ENCODE measurements at places on chromosomes 16 and 17.
A peak's percentile ranks its signal among the peaks of the same experiment; 100 is the strongest.

DNA sequence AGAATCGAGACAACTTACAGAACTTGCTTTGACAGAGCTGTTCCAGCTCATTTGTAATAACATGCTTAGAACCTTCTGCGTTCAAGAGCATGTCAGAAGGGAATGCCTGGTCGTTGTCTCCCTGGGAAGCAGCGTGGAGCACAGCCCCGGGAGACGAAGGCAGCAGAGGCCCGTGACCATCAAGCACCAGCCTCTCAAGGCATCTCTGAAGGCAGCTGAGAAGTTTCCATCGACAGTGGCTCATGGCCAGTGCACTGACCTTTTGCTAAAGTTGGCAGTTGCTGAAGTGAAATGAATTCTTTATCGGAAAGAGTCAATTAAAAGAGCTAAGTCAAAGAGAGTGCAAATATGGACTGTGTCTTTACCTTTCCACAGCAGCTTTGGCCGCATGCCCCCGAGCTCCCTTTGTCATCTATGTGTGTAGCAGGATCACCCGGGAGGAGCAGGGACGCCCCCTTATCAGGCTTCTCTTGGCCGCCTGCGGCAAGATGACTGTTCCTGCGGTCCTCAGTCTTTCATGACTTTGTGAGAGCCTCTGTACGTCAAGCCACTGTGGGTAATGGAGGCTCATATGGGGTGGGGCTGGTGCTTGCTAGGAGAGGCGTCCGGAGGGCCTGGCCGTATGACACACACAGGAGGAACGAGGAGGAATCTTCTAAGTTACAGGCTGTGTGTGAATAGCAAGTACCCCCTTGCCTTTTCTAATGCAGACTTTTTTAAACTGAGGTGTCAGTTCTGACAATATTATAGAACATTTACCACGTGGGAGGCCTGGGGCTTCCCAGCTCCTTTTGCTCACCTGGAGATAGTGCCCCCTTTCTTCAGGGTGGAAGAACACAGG is 54.2 kb downstream of the LDHD start:
- no peak for DNase-seq

DNA sequence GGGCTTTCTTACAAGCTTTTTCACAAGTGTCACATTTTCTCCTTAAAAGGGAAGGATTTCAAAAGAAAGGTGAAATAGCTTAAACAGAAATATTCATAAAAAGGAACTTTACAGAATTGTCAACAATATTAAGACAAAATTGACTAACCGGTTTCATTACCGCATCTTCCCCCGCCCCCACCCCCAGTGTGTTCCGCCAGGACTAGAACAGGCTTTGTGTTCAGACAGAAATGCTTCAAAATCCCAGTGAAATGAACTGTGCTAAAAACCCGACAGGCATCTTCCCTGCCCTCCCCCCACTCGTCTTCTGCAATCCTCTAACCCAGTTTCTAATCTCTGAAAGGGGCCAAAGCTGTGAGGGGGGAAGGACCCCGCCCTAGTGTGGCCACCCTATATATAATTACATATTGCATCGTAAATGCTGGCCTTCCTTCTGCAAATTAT is 990 bp upstream of the ROGDI start:
- DNase-seq, result no peak

DNA sequence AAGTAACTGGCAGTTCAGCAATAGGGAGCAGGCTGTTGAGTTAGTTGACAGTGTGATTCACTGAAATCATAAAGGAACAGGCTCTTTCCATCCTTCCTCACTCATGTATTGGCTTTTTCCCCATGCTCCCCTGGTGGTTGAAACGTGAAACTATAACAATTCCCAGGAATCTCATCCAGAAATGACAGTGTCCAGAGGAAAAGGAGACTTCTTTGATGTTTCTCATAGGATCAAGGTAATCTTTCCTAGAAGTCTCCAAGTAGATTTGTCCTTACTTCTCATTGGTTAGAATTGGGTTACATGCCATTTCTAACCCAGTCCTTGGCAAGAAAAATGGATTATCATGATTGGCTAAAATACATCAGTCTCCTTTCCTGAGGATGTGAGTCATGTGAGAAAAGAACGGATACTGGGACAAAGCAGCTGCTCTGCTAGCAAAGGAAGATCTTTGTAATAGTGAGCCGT is 14.4 kb downstream of the TTC19 start:
- DNase-seq, result no peak

DNA sequence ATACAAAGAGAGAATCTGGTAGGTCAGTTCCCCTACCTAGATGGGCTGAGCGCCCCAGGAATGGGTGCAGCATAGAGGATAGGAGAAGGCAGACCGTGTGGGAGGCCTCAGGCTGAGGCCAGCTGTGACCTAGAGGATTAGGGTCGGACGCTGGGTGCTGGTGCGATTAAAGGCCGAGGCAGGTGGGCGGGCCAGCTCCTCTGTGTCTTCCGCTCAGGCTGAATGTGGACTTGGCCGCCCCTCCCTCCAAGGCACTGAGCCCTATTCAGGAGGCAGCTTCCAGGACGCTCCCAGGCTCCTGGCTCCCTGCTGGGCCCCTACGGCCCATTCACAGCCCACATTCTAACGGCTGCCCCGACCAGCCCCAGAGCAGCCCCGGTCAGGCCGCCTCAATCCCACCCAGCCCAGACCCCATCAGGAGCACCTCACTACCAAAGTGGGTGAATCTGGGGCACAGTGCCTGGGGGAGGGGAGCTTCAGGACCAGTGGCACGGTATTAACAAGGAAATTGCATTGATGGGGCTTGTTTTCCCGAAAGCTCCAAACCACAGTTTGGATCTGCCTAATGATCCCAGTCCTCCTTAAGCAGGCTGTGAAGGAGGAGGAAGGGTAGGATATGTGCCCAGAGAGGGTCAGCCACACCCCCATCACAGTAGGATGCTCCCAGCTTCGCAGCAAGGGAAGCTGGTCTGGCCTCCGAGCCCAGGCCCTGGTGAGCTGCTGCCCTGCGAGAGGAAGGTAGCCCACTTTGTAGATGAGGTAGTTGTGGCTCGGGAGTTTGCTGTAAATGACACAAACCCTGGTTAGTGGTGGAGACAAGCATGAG is 14.5 kb downstream of the RHBDL3 start:
- DNase-seq, result no peak

DNA sequence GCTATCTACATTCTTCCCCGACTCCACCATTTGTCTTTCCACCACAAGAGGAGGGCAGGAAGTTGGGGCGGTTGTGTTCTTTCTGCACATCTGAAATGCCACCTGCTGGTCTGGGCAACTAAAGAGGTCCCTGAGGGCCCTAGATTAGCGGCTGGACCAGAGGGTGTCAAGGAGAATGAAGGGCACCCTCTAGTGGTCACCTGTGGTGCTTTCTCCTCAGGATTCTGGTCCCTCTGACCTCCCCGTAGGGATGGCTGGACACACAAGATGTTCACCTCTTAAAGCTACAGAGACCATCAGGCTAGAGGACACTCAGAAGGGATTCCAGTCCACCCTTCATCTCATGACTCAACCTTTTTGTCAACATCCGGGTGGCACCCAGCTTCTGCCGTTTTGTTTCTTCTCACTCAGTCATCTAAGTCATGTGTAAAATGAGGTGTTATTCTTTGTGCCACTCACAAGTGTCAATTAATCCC is 2.9 kb upstream of the SCIMP start:
- no peak for DNase-seq

DNA sequence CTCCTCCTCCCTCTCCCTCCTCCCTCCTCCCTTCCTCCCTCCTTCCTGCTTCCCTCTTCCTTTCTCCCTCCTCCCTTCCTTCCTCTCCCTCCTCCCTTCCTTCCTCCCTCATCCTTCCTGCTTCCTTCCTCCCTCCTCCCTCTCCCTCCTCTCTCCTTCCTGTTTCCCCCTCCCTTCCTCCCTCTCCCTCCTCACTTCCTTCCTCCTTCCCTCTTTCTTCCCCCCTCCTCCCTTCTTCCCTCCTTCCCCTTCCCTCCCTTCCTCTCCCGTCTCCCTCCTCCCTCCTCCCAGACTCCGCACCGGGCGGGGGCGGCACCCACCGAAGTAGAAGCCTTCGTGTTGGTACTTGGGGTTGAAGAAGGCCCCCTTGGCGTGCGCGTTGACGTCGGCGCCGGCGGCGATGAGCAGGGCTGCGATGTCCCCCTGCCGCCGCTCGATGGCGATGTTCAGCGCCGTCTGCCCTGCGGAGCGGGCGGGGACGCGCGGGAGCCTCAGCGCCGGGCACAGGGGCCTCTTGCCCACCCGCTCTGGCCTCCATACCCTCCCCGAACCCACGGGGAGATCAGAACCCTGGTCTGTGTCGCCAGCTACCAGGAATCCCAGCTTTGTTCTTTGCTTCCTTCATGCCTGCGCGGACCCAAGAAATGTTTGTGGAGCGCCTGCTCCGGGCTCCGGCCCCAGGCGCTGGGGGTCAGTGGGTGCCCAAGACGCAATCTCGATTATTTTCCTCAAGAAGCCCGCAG is 22.2 kb downstream of the TRPV3 start:
- peak; percentile 29 for DNase-seq

GRCh38 chr17:28372203-28372944 is 880 bp downstream of the SARM1 start:
- DNase-seq, result no peak

DNA sequence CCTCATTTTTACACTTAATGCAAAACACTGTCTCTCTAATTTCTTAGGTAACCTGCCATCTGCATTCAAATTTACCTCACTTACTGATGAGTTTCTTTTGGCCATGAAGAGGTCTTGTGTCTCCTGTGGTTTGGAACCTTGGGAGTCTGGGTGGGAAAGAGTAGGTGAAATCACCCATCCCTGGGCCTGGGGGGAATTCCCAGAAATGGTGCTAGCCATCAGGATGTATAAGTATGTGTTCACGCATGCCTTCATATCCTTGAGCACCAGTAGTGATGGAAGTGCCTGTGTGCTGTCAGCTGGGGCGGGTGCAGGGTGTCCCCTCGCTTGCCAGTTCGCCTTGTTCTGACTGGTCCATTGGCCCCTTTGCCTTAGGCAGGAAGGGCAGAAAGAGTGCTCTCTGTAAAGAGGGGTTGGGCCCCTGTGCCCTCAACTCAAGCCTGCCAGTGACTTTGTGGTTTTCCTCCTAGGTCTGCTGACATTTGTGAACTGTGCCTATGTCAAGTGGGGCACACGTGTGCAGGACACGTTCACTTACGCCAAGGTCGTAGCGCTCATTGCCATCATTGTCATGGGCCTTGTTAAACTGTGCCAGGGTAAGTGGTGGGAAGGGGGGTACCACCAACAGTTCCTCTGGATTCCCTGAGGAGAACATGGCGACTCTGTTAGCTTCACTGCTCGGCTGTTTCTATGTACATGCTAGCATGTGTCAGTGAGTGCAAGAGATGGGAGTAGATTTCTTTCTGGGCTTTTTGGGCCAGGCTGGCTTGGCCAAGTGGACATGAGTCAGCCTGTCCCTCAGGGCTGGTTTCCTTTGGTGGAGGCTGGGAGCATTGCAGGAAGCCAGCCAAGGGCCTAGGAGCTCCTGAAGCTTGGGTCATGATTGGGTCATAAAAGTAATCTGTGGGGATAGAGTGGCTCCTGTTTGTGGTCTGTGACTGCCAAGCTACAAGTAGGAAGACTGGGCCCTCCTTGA is 23.2 kb downstream of the SLC7A6OS start:
- DNase-seq, result peak; percentile 44

- no peak for DNase-seq
These were observed 1439.0 kb downstream of the CDH11 start for GRCh38 chr16:63682844-63683243.

DNA sequence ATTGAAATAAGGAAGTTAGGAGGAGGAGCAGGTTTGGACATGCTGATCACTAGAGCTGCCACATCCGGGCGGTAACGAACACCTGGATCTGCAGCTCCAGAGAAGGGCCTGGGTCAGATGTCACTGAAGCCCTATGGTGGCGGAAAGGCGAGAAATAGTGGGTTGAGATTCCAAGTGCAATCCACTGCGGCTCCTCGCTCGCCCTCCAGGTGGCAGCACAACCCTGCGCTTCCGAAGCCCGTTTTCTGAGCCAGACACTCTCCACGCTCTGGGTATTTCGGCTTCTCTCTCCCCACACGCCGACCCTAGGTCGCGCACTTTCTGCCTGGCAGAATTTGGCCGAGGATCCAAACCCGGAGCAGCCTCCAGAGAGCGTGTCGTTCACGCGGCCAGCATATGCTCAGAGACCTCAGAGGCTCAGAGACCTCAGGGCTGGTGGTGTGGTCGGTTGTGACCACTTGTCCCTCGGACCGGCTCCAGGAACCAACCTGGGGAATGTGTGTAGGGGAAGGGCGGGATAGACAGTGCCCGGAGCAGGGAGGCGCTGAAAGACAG is 922 bp upstream of the SLC2A4 start:
- DNase-seq, result peak; percentile 70

DNA sequence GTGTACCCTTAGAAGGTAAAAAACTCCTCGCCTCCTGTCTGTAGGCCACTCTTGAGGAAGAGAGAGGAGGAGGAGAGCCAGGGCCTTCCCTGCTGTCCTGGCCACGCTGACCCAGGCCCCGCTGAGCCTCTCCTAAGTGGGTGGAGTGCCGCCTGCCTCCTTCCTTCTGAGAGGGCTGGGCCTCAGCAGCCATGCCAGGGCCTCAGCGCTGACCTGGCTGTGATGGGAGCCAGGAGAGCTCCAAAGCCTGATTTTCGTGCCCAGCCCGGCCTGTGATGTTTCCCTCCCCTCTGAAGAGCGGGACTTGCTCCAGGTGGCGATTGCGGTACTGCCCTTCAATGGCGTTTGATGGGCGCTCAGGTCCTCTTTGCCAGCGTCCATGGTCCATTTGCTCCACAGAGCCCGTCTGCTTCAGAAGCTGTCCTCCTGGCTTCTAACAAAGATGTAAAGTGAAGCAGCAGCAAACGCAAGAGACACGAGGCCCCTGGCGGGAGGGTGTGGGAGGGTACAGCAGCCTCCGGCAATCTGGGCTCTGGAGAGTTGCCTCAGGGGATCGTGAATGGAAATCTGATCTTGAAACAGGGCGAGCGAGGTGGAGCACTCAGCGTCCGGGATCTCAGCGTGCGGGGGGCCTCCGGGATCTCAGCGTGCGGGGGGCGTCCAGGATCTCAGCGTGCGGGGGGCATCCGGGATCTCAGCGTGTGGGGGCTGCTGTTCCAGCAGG is 93.5 kb downstream of the NPIPB11 start:
- DNase-seq, result no peak

GRCh38 chr17:79557276-79558090 is 53.4 kb downstream of the RBFOX3 start:
- DNase-seq, result no peak

GRCh38 chr17:75877752-75878173 is 618 bp downstream of the TRIM47 start:
- DNase-seq, result peak; percentile 69

DNA sequence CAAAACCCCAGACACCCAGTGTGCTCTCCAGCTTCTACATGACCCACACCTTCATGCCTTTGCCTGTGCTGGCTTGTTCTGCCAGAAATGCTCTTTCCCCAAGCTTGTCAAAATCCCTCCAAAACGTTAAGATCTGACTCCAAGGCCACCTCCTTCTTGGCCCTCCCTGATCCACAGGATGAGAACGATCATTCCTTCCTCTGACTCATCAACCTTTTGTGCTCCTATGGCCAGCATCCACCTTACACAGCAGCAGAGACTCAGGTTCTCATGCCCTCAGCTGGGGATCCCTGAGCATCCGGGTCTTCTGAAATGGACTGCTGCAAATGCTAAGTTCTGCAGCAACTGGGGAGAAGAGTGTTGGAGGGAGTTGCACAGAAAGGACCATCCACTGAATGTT is 2.9 kb downstream of the ZBTB4 start:
- DNase-seq, result no peak
